ENCODE measurements at places on chromosomes 6 and 20.

GRCh38 chr6:25027221-25027916 lies 91.6 kb upstream of the RIPOR2 start:
- DNase-seq: no peak

GRCh38 chr20:13140775-13141174 lies 80.3 kb upstream of the ISM1 start:
- no peak for DNase-seq

- no peak for DNase-seq
Measured at GRCh38 chr6:18148304-18149025, 6.4 kb downstream of the TPMT start.

DNA sequence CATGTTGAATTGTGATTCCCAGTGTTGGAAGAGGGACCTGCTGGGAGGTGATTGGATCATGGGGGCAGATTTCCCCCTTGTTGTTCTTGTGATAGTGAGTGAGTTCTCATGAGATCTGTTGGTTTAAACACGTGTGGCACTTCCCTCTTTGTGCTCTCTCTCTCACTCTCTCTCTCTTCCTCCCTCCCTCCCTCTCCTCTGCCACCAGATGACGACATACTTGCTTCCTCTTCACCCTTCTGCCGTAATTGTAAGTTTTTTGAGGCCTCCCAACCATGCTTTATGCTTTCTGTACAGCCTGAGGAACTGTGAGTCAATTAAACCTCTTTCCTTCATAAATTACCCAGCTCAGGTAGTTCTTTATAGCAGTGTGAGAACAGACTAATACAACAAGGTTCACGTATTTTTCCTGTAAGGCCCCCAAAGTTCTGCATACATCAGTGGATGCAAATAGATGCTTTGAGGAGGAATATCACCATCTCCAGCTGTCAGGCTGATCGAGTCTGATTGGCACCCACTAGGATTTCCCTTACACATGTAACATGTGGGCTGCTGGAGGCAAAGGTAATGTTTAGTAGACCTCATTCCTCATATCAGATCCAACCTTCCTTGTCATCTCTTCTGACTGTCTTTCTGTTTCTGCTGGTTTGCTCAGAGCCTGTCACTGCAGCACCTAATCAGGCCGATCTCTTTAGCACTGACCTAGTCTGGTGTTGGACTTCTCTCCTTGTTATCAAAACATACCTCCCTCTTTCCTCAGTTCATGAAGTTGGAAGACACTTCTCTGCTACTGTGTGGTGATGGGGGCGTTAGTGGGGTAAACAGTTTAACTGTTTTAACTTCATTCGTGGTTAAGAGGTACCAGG lies 54.3 kb upstream of the BACH2 start:
- DNase-seq: no peak

GRCh38 chr6:147507162-147508041 lies 1.1 kb upstream of the SAMD5 start:
- peak; percentile 58 for DNase-seq

- DNase-seq: no peak
Measured at GRCh38 chr6:87082160-87082721, 12.7 kb downstream of the CGA start.

GRCh38 chr6:133854364-133855275 lies 34.3 kb upstream of the TCF21 start:
- DNase-seq: no peak

GRCh38 chr6:9511157-9511556 lies 903.7 kb downstream of the TFAP2A start:
- no peak for DNase-seq

DNA sequence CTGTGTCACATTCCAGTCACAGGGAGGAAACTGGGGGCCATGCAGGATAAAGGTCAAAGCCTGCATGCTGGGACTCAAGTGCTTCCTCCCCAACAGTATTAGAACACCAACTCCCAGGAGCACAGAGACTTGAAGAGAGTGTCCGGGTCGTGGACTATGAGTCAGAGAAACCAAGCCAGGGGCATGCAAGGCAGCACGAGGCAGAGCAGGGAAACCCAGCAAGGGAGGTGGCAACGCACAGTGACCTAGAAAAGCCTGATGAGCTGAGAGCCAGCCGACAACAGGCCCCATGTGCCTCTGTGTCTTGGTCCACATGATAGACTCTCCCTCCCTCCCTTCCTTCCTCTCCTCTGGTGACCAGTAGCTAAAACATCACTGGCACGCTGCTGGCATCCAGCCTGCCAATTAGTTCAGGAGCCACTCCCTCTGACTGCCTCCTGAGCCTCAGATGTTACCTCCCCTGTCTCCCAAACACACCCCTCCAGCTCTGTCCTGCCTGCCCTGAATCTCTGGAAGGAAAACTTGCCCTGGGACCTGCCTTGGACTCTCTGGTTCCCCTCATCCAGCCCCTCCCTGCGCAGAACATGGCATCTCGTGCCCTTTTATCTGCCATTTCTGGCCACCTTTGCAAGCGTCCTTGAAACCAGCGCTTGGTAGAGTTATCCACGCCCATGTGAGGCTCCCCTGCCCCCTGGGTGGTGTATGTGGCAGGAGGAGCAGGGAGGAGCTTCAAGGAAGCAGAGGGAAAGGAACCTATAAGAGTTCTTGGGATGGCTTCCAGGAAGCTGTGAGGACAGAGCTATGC lies 16.2 kb upstream of the RNF39 start:
- no peak for DNase-seq

DNA sequence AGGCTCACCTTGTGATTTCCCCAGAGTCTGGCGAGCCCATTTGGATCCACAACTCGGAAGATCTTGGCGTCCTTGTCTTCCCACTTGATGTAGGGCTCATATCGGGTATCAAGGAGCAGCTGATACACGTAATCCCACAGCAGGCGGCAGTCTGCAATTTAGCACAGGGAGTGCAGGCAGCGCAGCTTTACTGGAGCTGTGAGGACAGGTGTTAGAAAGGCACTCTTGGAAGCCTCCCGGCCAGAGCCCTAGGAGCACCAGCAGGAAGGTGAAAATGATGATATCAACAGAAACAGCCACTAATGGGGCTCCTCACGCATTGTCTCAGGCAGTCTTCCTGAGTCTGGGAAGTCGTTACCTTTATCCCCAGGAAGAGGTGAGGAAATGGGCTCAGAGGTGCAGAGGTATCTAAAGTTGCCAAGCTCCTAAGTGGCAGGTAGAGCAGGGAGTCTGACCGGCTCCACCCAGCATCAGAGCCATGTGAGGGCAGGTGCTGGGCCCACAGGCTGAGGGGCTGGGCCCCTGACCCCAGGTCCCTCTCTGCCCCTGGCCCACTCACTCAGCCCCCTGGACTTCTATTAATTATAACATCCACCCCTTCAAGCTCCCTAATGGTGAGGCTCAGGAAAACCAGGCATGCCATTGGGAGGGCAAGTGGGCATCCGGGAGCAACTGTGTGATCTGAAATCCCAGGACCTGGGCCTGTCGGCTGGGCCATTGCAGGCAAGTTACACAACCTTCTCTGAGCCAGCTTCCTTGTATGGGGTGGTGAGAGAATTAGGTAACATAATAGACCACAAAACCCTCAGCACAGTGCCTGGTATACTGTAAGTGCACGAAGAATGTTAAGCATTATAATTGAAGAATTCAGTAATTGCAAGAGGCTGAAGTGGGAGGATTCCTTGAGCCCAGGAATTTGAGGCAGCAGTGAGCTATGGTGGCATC lies 18.3 kb downstream of the ETV7 start:
- no peak for DNase-seq

GRCh38 chr6:149284904-149285303 lies 32.6 kb upstream of the TAB2 start:
- DNase-seq: no peak

GRCh38 chr6:42389736-42390135 lies 62.0 kb downstream of the TRERF1 start:
- DNase-seq: no peak

- DNase-seq: no peak
Measured at GRCh38 chr6:148868901-148869300, 122.1 kb downstream of the UST start.

DNA sequence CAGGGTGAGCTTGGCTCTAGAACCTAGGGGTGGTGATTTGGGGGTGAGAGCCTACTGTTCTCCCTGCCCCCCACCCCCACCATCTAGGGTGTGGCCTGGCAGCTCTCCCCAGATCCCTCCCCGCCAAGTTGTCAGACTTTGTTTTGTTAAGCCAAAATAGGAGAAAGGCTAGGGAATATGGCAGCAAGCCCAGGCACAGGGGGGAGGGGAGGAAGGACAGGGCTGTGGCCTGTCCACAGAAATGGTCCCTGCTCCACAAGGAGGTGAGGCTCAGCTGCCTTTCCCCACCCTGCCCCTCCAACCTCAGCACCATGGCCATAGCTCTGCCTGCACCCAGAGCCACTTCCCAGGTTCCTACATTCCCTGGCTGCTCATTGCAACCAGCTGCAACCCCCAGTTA lies 17.2 kb downstream of the SCUBE3 start:
- DNase-seq: peak; percentile 77

DNA sequence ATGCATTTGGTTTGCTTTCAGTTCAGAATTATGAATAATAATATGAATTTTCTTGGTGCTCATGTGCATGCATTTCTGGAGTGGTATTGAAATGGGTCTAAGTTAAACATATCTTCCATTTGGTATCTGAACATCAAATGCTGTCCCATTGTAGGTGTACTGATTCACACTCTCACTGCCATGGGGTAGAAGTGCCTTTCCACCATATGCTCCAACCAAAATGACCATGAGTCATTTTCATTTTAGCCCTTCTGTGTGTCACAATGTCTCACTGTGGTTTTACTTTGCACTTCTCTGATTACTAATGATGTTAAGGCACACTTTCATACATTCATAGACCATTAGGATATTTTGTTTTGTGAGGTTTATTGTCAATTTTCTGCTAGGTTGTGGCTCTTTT lies 211.9 kb downstream of the HAO1 start:
- no peak for DNase-seq

DNA sequence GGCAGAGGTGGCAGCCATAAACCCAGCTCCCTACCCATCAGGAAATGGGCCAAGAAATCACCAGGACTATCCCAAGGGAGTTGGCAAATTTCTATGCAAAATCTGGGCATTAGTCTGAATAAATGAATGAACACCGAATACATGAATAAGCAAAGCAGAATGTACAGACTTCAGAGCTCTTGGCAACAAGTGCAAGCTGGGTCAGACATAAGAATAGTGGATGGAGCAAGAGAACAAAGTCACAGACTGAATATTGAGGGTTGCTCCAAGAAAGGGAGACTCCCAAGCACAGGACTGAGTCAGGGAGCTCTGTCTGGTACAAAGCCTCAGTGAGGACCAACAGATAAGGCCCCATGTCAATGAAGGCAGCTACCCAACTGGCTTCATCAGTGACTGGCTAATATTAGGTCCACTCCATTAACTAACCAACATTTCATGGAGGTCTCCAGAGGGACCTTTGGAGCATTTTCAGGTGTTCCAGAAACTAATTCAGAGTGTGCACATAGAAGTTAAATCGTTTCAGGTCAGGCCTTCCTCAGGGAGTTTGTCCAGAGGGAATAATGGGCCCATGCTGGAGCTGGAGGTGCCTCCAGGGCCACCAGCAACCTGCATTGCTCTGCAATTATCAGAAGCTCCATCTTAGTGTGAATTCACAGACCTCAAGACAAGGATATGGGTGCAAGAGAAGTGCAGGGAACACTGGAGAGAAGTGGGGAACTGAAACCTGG lies 191.5 kb upstream of the RALGAPA2 start:
- DNase-seq: no peak

GRCh38 chr6:144893680-144894151 lies 608.6 kb downstream of the UTRN start:
- DNase-seq: no peak

GRCh38 chr6:148635070-148635743 lies 111.6 kb upstream of the UST start:
- DNase-seq: no peak

DNA sequence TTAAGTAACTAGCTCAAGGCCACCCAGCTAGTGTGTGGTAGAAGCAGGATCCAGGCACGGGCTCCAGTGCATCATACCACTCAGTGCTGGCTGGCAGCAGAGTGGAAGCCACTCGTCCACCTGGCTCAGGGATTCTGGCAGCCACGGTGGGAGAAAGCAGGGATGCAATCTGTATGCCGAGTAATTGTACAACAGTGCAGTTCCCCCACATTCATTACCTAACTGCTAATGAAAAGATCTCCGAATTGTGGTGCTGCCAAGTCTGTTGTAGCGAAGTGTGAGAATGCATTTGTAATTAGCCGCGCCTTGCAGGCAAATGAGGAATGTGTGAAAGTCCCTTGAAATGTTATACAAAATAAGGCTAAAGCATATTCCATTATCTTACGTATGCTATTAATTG lies 29.0 kb downstream of the KCNG1 start:
- no peak for DNase-seq

DNA sequence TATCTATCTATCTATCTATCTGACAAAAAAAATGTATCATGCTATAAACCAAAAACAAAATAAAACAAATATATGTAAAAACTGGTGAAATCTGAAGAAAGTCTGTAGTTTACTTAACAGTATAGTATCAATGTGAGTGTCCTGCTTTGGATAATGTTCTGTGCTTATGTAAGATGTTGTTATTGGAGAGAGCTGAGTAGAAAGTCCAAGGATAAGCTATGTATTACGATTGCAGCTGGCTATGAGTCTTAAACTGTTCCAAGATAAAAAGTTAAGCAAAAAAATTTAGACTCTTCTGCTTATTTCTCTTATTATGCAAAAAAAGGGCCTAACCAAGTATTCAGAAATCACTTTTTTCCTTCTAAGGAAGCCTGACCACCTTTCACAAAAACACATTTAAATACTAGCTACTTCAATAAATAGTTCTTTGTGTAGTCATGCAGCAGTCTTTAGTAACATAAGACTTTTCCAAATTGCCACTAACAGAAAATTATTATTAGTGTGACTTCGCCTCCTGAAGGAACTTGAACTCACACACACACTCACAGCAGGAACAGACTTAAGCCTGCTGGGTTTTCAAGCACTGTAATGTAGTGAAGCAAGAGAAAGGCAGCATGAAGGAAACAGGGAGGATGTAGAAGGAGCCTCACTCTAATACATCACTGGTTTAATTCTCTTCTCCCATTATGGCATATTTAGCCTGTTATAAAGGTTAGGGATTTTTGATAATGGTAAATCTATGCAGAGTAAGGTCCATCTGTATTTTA lies 265.8 kb upstream of the GJE1 start:
- DNase-seq: no peak

GRCh38 chr20:23265226-23265625 lies 85.4 kb upstream of the NXT1 start:
- DNase-seq: no peak

DNA sequence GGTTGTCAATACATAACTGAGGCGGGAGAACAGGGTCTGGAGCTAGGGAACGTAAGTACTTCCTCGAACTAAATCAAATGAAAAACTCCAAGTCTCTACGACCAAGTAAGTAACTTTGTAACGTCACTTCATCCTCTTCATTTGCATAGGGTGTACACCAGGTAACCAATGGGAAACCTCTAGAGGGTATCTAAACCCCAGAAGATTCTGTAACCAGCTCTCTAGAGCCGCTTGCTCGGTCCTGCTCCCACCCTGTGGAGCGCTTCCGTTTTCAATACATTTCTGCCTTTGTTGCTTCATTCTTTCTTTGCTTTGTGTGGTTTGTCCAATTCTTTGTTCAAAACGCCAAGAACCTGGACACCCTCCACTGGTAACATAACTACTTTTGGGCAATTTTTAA lies 133.5 kb upstream of the TMEM170B start:
- DNase-seq: no peak

- DNase-seq: peak; percentile 67
Measured at GRCh38 chr20:10603971-10604864, 69.6 kb downstream of the JAG1 start.

All from sciatic nerve (tissue), 2 donors.